Temporal lobe (tissue), 4 donors: ENCODE measurements at places on chromosomes 2 and 18. TPM values are rescaled to one million over a fixed set of nuclear protein-coding genes. Genes with fewer than 3 reads are reported as not detected.

Gene TSPYL6
- total RNA-seq, result under 0.01 TPM

Gene VWC2L
- 3.2 TPM for total RNA-seq

Gene CTLA4
- not detected for total RNA-seq

Gene ERMN
- total RNA-seq, result under 0.01 TPM

Gene OSBPL6
- 15.7 TPM for total RNA-seq

Gene ICOS
- total RNA-seq, result under 0.01 TPM

Gene DSG1
- 0.49 TPM for total RNA-seq

Gene UGT1A3
- not detected for total RNA-seq

Gene CPS1
- total RNA-seq, result 2.0 TPM

Gene CRYGD
- total RNA-seq, result 1.2 TPM

Gene MEP1B
- under 0.01 TPM for total RNA-seq

Gene OTX1
- total RNA-seq, result 3.4 TPM

Gene KCNE4
- 2.5 TPM for total RNA-seq

Gene PFN4
- 0.98 TPM for total RNA-seq

Gene LCT
- total RNA-seq, result not detected

Gene NDUFV2
- total RNA-seq, result 52.9 TPM

Gene ZBTB14
- 18.9 TPM for total RNA-seq

Gene ALKAL2
- total RNA-seq, result not detected

Gene FER1L5
- total RNA-seq, result 0.25 TPM

Gene PPP1R1C
- total RNA-seq, result 0.49 TPM
